ENCODE measurements at places on chromosomes 13 and 19. TPM values are rescaled to one million over a fixed set of nuclear protein-coding genes. Genes with fewer than 3 reads are reported as not detected.
A peak's percentile ranks its signal among the peaks of the same experiment; 100 is the strongest.

DNA sequence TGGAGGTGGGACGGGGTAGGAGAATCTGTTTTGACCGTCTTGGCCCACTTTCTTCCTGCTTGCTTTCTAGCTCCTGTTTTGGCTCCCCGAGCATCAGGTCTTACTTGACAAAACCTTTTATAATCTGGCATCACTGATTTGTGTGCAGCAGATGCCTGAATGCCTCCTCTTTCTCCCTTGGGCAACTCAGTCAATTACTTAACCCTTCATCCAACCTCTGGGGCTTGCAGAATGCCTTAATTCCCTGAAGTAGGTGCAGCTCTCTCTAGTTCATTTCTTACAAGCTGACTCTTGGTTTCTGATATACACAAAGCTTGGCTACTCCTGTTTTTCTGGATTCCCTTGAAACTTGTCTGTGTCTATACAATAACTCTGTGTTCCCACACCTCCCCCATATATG, 5.7 kb upstream of the NUP58 start:
- no peak overlapping the region for H3K4me3 ChIP-seq
- H3K36me3 ChIP-seq = no peaks in the 10 kb centered on the region
- no peaks in the 10 kb centered on the region for H3K4me1 ChIP-seq

Gene FCAR
- not detected for total RNA-seq

DNA sequence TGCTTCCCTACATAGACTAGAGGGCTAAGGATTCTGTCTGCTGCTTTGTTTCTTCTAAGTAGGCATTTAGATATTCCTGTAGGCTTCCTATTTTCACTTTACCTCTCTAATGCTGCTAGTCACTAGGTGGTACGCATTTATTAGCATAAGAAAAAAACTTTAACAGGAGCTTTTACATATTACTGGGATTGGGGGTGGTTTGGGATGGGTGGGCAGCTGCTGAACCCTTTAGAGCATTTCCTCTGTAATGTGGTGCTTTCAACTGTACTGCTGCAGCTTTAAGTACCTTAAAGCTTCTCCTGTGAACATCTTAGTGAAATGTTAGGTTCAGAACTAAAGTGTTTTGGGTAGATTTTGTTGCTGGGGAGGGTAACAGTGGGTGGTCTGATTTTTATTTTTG, 92.6 kb downstream of the ZNF486 start:
- no peaks in the 10 kb centered on the region for H3K36me3 ChIP-seq
- H3K4me1 ChIP-seq = no peaks in the 10 kb centered on the region
- no peak for DNase-seq

DNA sequence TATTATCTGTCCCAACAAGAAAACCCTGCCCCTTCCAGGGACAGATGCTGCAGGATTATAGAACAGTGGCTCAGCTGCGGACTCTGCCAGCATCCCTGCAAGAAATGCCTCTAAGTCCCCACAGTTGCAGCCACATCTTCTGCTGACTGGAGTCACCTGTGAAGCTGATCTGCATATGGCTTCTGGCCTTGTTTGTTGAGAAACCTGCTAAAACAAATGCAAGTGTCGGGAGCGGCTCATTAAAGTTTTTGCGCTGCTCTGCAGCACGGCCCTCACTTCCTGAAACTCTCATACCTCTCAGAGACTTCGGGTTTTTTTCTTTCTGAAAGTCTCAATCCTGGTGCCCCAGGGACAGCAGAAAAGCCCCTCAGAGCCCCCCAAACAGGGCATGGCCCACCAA, 725.0 kb downstream of the UQCRFS1 start:
- no peaks in the 10 kb centered on the region for H3K4me1 ChIP-seq
- no peaks in the 10 kb centered on the region for H3K27me3 ChIP-seq
- no peak for DNase-seq
- H3K36me3 ChIP-seq = no peaks in the 10 kb centered on the region

- no peak for DNase-seq
- no peaks in the 10 kb centered on the region for H3K4me1 ChIP-seq
- H3K36me3 ChIP-seq = no peaks in the 10 kb centered on the region
- H3K27me3 ChIP-seq = no peaks in the 10 kb centered on the region
These were observed 306.4 kb upstream of the ARGLU1 start for GRCh38 chr13:106874323-106874722.

GRCh38 chr13:40024967-40025714, 369.7 kb downstream of the COG6 start:
- H3K27ac ChIP-seq = no peak overlapping the region
- no peaks in the 10 kb centered on the region for H3K27me3 ChIP-seq
- no peaks in the 10 kb centered on the region for H3K36me3 ChIP-seq
- no peak overlapping the region for H3K4me3 ChIP-seq
- H3K4me1 ChIP-seq = no peaks in the 10 kb centered on the region
- no peak for DNase-seq

DNA sequence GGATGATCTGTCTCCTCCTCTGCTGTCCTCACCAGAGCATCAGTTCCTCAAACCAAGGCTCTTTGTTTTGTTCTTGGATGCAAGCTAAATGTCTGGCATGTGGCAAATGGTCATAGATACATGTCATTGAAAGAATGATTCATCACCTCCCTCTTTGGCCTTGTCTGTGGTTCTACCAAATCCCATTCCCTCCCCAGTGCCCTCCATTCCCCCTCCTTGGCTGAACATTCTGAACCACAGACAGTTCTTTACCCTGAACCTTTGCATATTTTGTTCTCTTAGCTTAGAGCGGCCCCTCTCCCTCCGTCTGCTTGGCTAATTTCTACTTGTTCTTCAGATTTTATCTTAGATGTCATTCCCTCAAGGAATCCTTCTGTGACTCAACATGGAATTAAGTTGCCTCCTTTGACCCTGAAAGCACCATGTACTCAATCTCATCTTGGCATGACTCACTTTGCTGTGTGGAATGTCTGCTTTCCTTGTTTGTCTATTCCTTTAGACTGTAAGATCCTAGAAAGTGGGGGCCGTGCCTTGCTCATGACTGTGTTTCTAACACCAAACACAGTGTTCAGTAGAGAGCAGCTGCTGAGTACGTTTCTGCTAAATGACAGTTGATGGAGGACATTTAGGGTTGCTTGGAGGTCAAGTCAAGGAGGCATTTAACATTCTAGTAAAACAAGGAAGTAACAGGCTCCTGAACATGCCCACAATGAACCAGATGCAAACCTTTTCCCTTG, 8.1 kb downstream of the ALOX5AP start:
- H3K36me3 ChIP-seq = no peaks in the 10 kb centered on the region
- peaks cover 31% of the 10 kb centered on the region for H3K4me1 ChIP-seq
- H3K27ac ChIP-seq = peak overlapping the region; percentile 75
- no peak overlapping the region for H3K4me3 ChIP-seq
- peak; percentile 88 for DNase-seq
